ENCODE measurements at places on chromosomes 7 and 10.

GRCh38 chr7:35576031-35576573, 118.8 kb downstream of the HERPUD2 start:
- DNase-seq = no peak

GRCh38 chr7:116236020-116236630, 25.8 kb downstream of the TES start:
- DNase-seq = no peak

GRCh38 chr7:40133561-40134427, 628 bp downstream of the MPLKIP start:
- DNase-seq = no peak

DNA sequence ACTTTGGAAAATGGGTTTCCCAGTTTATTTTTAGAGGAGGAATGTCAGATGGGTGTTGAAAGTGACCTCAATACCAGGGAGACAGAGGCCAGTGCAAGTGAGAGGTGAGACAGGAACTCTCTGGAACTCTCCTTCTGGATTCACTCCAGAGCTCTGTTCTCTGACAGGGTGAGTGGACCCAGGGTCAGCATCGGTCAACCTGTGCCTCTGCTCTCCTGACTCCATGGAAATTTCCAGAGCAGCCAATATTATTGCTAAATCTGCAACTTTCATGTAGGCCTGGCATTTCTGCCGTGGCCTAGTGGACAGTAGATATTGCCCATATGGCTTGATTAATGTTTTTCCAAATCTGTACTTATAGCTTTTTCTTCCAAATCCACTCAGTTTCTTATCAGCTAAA, 20.2 kb downstream of the AKR1C4 start:
- DNase-seq = no peak

- no peak for DNase-seq
Measured at GRCh38 chr7:102279537-102280400, 6.9 kb upstream of the SH2B2 start.

DNA sequence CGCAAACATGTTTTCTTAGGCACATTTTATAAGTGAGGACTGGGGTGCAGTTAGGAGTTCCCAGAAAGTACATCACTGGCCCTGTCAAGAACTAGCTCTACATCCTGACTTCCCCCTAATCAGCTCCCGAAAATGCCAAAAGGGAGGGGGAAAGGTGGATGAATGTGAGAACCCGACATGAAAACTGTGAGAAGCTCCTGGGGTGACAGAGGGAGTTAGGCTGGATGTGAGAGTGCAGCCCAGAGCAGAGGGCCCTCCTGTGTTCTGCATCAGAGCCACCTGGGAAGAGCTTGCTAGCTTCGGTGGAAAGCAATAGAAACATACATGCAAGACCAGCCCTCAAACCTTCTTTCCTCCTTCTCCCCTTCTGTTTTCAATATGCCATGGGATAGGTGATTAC, 30.5 kb upstream of the SEM1 start:
- no peak for DNase-seq

DNA sequence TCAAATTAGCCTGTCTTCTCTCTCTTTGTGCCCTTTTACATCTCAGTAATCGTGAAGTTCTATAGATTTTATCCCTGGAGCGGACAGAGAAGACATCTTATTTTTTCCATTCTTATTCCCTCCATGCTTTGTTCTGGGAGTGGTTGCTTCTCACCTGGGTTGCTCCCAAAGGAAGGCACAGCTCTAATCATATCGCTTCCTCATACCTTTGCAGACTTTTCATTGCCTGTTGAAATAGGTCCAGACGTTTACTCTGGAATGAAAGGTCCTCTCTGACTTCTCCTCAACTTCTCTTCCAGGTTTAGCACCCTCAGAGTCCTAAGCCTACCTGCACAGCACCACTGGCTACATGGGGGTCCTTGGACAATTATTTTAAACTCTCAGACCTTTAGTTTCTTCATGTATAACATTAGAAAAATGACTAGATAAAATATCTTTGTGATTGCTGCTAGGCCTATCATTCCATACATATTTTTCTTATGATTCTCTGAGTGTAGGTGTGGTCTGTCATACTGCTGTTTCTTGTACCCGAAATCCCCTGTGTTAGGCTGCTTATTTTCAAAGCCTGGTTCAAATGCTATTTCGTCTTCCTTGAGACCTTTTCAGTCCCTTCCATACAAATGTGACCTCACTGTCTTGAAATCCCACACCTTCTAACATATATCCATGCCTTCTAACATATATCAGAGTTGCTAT, 418.1 kb downstream of the GFRA1 start:
- no peak for DNase-seq

DNA sequence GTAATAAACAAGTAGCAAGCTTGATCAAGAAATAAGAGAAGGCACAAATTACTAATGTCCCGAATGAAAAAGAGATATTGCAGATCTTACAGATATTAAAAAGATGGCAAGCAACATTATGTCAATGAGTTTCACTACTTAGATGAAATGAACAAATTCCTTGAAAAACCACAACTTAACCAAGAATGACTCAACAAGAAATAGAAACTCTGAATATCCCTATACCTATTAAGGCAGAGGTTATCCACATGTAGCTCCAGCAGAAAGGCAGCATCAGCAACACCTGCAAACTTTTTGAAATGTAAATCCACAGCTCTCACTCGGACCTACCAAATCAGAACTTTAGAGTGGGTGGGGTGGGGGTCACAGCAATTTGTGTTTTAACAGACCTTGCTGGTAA, 33.6 kb downstream of the PDE1C start:
- DNase-seq = no peak
